Pulmonary artery endothelial cell (primary cell): ENCODE measurements at places on chromosomes 3 and 15.

GRCh38 chr15:31254431-31255175 is 72.0 kb upstream of the KLF13 start:
- DNase-seq = no peak

DNA sequence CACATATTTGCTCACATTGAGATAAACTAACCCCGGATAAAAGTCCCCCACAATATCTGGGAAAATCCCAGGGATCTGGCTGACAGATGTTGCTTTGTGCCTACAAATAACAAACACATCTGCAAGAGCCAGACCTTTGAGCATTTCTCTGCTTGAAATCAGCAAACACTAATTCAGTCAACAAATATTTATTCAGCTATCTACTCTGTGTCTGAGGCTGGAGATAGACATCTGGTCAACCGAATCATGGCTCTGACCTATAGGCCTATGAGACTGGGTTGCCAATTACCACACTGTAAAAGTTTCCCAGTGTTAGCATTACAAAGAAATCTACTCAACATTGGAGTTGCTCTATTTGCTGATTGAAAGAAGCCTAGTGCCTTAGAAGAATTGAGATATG is 201.1 kb upstream of the CADPS start:
- no peak for DNase-seq

DNA sequence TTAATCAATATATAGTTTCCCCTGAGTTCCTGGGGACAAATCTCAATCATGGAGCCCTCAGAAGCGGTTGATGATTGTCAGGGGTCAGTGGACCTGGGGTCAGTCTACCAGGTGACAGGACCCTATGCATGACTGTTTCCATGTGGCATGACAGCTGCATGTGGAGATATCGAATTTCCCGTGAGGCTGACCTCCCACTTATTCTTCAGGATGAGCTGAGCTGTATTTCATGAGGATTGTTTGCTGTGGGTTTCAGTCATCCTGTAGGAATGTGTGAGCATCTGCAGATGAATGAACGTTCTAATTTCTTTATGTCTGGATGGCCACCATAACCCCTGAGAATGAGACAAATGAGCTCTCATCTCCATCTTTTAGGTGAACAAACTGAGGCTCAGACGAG is 93.0 kb upstream of the HES1 start:
- no peak for DNase-seq

DNA sequence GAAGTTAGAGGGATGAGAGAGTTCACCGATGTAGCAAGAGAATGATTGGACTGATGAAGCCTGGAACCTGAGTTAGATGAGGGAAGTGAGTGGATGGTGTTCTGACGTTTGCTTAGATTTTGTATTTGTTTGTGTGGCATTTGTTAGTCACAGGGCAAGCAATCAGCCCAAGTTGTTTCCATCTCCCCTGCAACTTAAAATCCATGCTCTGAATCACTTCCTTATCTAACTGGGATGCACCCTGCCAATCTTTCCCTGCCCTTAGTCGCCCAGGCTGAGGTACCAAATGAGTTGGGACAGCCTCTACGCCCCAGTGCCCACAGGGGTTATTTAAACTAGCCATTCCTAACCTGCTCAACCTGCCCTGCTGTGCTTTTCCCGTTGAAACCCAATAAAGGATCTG is 12.6 kb downstream of the PAQR5 start:
- no peak for DNase-seq

DNA sequence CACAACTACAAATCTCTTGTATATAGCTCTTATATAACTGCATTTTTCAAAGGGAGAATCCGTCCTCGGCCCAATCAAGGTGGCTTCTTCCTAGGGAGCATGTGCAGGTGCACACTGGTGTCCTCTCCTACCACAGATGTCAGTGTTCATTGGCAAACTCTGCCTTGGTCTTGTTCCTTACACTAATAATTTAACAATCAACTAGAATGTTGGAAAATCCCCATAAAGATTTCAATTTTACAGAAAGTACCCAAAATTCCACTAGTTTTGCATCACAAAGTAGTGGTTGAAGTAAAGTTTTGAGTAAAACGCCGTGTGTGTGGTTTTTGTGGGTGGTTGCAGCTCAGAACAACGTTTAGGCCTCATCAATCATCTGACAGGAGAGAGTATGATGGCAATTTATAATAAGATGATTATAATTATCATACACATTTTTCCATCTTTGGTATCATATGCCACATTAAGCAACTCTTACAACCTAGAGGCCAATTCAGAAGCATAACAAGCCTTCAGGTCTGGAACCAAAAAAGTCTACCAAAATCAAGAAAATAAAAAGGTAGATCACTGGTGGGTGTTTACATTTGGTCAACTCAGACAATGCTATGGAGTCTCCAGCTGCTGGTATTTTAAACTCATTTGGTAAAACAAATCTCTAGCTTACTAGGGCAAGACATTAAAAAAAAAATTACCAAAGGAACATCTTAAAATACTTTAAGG is 128.9 kb upstream of the BHLHE40 start:
- DNase-seq = no peak

GRCh38 chr3:150303768-150304167 is 104.3 kb upstream of the TSC22D2 start:
- no peak for DNase-seq

- no peak for DNase-seq
Measured at GRCh38 chr15:65258375-65259262, 28.1 kb downstream of the PARP16 start.

DNA sequence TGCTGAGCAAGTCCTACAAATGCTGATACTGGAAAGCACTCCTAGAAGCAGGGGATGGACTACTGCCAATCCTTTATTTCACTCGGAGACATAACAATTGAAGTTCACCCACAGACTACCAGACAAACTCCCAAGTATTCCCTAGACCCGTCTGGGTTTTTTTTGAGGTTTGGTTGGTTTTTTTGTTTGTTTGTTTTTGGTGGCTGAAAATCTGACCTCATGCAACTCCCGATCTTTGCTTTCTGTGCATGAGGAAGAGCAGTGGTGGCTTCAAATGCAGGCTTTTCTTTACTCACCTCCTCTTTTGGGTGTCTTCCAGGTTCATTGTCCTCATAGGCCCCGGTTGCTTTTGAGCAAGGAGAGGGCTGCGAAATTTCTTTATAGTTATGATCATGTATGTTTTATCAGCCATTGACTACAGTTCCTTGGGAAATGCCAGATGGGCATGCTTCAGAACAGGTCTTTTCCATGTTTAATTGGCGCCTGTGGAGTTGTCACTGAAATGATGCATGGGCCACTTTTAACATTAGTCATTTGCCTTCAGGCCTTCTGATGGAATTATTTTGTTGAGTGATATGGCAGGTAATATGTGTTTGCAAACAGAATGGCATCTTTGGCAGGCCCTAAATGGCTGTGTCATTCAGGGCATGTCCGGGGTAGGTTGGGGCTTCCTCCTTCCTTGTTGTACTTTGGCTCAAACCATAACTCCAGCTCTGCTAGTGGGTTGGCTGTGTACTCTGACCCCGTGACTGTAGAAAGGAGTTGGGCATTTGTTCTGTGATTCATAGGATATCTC is 81.3 kb upstream of the ZBED2 start:
- peak; percentile 22 for DNase-seq

DNA sequence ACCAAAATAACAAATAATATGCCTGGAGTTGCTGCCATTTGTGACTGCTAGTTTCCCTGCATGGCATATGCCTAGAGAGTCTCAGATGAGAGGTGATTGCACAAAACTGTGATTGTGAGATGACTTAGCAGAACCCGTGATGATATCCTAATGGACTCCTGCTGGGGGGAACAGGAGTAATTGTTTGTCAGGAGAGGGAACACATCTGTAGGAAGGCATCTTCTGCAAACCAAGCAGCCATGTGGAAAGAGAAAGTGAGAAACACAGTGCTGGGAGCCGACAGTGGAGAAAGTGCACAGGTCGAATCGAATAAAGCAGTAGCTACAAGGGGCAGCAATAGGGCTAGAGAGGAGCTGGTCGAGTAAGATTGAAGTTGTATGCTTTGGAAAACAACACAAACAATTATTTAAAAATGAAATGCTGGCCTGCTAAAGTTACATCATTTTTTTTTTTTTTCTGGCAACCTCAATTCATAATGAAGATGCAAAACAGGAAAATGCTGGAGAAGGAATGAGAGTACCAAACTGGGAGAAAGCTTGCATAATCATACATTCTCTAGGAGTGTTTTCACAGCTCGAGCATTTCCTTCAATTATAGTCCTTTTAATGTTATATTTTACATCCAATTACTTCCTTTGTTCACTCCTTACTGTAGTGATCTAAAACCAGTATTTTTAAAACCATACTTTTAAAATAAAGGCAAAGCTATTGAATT is 494.2 kb upstream of the AGTR1 start:
- no peak for DNase-seq

- no peak for DNase-seq
Measured at GRCh38 chr15:33190539-33190938, 4.0 kb downstream of the FMN1 start.

- no peak for DNase-seq
Measured at GRCh38 chr15:80123034-80123433, 29.8 kb upstream of the FAH start.

- no peak for DNase-seq
Measured at GRCh38 chr3:20692675-20693074, 506.7 kb upstream of the SGO1 start.
